ENCODE measurements at places on chromosomes 6 and 20.

DNA sequence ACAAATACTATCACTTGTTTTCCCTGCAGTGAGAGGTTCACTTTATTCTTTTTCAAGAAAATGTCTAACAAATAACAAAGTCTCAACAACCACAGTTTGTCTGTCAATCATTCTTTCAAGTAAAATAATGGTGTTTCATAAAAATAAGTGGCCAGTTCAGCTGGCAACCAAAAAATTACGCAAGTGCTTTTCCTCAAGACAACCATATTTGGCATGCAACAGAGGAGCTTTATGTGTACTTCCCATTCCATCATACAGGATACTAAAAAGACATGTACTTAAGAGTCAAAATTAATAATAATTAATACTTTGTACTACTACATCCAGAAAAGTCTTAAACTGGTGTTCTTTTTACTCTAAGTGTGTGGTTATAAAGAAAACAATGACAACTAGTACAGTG is 34.6 kb downstream of the ATG5 start:
- no peak for DNase-seq

DNA sequence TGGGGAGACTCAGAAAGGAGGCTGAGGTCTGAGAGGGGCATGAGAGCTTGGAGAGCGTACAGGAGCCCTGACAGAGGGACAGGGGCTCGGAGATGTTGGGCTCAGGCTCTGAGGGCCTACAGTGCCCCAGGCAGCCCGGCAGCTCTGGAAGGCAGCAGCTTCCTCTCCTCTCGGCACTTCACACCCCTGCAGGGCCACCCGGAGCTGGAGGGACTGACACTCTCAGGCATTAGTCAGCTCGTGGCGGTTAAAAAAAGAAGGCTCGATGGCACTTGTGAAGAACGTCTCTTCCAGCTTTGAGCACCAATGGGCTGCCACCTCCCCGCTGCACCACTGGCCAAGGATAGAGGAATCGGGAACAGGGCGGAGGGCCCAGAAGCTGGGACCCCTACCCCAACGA is 62.6 kb upstream of the SIRPA start:
- no peak for DNase-seq

- DNase-seq, result no peak
These were observed 40.0 kb downstream of the MYLIP start for GRCh38 chr6:16168858-16169257.

DNA sequence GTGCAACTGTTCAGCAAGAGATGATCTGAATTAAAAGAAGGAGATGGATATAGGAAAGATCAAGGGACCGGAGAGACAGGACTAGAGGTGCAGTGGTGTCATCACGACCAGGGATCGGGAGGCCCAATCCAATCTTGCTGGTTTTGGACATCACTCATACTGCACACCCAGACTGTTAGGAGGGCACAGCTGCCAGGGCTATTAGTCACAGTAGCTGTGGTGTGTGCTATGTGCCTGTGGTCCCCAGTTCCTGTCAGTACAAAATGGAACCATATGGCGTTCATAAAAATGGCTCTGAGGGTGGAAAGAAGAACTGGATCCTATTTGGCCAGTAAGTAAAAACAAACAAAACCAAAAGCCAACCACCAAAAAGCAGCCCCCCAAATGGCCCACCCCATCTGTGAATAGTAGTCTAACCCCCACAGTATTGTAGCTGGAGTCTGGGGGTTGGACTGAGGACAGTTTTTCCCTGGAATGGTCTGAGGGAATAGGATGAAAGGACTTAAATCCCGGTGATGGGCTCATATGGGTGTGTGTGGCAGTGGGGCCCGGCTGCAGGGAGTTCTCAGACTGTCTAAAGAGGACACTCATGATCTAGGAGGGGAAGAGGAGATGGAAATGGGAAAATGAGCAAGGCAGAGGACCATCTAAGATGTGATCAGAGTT is 9.3 kb upstream of the NNAT start:
- DNase-seq, result no peak

DNA sequence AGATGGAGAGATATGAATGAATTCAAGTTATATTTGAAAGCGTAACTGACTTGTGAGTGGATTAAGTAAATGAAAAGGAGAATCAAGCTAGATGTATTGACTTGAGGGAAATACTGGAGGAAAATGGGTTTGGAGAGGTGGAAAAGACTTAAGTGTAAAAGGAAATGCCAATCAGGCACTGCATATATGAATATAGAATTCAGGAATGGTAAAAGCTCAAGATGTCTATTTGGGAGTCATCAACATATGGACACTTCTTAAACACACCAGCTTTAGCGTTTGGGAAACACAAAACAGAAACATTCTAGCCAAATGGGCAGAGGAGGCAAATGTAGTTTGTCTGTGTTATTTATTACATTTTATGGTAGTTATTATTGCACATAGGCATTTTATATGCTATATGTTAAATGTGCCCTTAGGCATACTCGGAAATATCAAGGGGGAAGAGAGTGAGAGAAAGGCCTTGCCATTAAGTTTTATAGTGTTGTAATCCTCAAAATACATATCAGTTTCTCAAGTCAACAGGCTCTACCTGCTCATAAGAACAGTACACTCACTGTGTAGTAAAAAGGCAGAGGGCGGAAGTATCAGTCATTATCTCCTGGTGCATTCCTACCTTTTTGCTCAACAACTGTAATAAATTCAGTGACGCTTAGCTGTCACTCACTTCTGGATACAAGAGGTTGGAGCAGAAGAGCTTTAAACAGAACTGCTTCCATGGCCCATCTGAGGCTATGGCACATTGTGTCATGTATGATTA is 33.7 kb upstream of the ME1 start:
- no peak for DNase-seq

DNA sequence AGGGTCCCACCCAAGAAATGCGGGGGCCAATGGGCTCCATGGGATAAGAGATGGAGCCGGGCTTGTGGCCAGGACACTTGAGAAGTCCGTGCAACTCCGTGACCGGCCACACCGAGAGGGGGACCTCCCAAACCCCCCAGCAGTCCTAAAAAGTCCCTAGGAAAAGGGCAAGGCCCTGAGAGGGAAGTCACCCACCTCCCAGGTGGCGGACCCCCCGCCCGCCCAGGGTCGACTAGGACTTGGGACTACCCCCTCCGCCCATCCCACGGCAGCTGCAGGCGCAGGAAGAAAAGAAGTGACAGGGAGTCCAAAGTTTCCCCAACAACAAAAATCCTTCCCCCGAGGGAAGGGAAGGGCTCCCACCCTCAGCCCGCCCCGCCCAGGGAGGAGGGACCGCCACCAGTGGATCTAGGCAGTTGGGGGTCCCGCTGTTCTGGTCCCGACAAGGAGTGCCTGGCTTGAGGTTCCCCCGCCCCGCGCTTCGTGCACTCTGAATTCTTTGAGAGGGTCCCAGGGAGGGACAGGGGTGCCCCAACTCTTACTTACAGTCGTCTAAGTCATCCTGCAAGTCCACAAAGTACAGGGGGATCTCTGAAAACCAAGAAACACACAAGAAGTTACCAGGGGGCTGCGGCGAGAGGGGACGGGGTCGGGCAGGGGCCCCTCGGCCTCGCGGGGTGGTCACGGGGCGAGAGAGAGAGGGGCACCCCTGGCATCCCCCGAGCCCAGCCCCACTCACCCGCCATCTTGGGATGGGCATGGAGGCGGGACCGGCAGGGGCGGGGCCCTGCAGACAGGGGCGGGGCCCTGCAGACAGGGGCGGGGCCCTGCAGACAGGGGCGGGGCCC is 611 bp upstream of the RAB22A start:
- DNase-seq, result no peak

GRCh38 chr20:36528176-36528874 is 13.0 kb upstream of the MYL9 start:
- no peak for DNase-seq

- no peak for DNase-seq
These were observed 287.6 kb downstream of the PHF3 start for GRCh38 chr6:63923139-63923739.

GRCh38 chr6:155195903-155196302 is 67.9 kb upstream of the CLDN20 start:
- DNase-seq, result no peak

GRCh38 chr6:149108038-149108748 is 209.3 kb upstream of the TAB2 start:
- DNase-seq, result no peak

GRCh38 chr20:19555726-19556125 is 202.3 kb upstream of the RIN2 start:
- DNase-seq, result no peak

DNA sequence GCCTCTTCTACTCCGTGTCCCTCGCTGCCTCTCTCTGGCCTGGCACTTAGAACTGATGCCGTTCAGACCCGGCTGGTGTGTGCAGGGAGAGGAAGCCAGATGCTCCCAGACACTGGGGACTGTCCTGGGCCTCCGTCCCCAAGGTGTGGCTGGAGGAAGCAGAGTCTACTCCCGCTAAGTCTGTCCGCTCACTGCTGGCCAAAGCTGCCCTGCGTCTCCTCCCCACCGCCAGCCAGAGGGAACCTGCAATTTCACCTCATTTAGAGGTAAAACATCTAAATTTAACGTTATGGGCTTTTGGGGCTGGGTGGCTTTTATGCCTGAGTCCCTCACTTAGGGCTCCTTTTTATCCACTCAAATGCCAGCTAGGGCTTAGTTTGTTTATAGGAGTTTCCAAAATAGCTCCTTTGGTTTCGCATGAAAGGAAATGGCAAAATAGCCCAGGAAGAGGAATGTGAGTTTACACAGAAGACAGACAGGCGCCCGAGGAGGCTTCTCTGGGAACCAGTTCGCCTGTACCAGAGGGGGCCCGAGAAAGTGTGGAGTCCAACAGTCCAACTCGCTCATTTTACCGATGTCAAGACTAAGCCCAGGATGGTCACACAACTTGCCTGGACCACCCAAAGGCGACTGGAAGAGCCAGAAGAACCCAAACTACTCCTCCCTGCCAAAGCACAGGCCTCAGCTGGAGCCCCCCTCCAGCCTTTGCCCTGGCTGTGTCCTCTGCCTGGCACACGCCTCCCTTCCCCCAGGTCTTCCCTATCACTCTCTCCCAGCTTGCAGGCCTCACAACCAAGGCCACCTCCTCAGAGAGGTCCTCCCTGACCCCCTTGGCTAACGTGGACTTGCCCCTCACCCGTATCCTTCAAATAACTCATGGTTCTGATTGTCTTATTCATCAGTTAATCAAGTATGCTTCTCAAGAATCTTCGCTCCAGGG is 54.5 kb downstream of the RIPOR3 start:
- no peak for DNase-seq

DNA sequence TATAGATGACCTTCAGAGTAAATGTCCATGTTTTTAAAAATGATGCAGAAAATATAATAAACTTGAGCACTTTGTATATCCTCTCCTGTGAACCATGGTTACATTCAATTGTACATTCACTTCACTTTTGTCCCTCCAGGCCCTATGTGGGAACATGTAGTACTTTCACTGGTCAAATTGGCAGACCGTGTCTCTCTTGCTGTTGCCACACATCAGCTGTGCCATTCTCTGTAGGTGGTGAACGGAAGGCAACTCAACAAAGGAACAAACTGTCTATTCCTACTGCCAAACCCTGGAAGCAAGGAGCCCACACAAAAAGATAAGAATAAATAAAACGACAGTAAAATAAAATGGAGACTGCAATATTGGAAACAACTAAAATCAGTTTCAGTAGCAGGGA is 2.0 kb downstream of the ROS1 start:
- no peak for DNase-seq

DNA sequence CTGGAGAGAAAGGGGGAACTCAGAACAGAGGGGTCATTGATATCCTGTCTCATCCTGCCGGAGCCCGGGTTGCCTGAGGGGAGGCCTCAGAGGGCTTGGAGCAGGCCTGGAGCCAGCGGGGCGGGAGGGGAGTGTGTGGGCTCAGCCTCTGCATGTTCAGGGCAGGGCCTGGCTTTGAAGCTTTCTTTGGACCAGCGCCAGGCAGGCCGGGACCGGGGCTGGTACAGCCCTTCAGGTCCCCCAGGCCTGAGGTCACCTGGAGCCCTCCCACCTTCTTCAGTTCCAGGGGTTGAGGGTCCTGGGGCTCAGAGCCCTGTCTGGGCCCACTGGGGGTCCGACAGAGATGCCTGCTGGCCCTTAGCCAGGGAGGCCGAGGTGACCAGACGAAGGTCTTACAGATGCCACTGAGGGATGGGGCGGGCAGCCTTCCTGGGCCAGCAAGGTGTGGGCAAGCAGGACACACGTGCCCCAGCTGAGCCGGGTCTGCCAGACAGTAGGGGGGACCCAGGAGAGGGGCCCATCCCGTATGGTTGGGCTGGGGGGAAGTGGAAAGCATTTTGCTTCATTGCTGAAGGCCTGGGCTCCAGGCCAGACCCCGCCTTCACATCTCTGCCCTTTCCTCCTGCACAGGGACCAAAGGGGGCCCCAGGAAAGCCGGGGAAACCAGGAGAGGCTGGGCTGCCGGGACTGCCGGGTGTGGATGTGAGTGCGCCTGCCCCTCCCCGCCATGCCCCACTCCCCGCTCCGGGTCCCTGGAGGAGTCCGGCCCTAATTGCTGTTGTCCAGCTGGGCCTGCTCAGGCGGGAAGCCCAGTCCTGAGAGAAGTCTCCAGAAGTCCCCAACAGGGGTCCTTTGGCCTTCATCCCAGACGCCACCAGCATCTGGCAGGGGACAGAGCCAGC is 2.0 kb downstream of the COL9A3 start:
- DNase-seq, result no peak

DNA sequence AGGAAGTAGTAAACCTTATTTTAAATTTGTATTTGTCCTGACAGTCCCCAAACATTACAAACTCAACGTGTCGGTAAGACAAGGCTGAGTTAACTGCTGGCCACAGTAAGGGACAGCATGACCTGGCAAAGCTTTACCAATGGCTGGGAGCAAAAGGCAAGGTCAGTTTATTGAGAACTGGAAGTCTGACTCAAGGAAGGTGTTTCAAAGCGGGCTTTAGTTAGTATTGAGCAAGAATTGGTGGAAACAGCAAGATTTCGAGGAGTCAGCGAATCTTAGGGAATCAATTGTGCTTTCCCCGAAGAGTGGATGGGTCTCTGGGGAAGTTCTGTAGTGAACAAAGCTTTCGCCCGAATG is 885 bp upstream of the GZF1 start:
- DNase-seq, result no peak

- DNase-seq, result no peak
These were observed 17.2 kb downstream of the ZBTB2 start for GRCh38 chr6:151374036-151374683.

DNA sequence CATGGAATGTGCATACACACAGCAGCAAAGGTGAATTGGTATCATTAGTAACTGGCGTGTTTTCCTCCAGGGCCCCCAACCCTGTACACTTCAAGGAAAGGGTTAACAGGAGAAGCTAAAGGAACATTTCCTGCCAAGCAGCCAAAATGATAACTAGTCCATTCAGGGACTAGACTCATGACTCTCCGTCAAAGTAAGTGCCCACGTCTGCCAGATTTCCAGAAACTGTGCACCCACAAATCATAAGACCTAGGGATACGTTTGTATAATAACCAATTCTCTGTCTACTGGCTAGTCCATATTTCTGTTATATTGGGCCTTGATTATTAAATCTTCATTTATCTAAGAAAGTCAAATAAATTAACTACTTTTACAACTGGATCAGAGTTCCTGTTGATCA is 76.0 kb upstream of the NHSL1 start:
- DNase-seq, result no peak

GRCh38 chr6:142843361-142843760 is 101.6 kb downstream of the HIVEP2 start:
- DNase-seq, result no peak
